ENCODE measurements at places on chromosomes 2 and 18. TPM values are rescaled to one million over a fixed set of nuclear protein-coding genes. Genes with fewer than 3 reads are reported as not detected.
A peak's percentile ranks its signal among the peaks of the same experiment; 100 is the strongest.

Gene ABCA12
- total RNA-seq, result not detected

Gene SLC9A4
- not detected for total RNA-seq

GRCh38 chr2:233051241-233052149 is 8.6 kb upstream of the INPP5D start:
- peak; percentile 84 for ATAC-seq
- no peaks in the 10 kb centered on the region for H3K36me3 ChIP-seq
- H3K4me1 ChIP-seq, result peaks cover 5% of the 10 kb centered on the region
- H3K27me3 ChIP-seq, result peaks cover 65% of the 10 kb centered on the region

DNA sequence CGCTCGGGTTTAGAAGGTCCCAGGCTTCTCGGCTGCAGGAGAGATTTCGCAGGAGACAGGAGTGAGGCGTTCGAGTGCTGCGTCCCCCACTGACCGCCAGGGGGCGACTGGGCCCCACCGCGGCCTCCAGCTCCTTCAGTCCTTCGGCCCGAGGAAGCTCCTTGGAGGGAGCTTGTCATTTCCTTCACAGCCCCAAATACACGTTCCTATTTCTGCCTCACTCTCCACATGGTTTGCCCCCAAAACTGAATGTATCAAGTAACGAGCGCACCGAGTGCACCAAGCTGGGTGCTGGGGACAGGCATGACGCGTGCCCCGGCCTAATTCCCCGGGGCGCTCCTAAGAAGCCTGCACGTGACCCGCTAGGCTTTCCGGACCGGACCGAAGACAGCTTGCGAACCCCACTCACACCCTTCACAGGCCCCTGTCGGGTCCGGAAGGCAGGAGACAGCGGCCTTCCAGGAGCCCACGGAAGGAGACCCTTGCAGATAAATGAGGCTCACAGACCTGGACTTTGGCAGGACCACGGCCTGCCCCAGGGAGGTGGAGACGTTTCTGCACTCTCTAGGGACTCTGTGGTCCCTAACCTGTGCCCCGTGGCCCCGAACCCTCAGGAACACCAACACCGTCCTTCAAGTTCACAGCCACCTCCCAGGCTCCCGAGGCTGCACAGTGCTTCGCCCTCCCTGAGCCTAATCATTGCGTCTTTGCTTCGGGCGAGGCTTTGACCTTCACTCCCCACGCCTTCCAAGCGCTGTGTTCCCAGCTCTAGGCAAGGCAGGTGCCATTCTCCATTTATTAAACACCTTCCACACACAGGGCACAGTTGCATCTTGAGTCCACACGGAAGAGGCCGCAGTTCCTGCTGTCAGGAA is 13.0 kb upstream of the FAHD2A start:
- H3K4me3 ChIP-seq, result peak overlapping the region; percentile 3
- no peaks in the 10 kb centered on the region for H3K36me3 ChIP-seq

GRCh38 chr2:143190431-143190830 is 61.2 kb downstream of the ARHGAP15 start:
- H3K4me1 ChIP-seq, result no peaks in the 10 kb centered on the region
- H3K27ac ChIP-seq, result no peak overlapping the region
- H3K4me3 ChIP-seq, result no peak overlapping the region
- no peak for ATAC-seq
- no peaks in the 10 kb centered on the region for H3K36me3 ChIP-seq
- H3K27me3 ChIP-seq, result no peaks in the 10 kb centered on the region

- ATAC-seq, result no peak
- H3K4me1 ChIP-seq, result no peaks in the 10 kb centered on the region
- H3K36me3 ChIP-seq, result no peaks in the 10 kb centered on the region
- no peaks in the 10 kb centered on the region for H3K27me3 ChIP-seq
These were observed 327.2 kb upstream of the PKDCC start for GRCh38 chr2:41720331-41721251.

- H3K27me3 ChIP-seq, result no peaks in the 10 kb centered on the region
- no peaks in the 10 kb centered on the region for H3K36me3 ChIP-seq
These were observed 648.9 kb downstream of the TDRD15 start for GRCh38 chr2:21772624-21773023.

DNA sequence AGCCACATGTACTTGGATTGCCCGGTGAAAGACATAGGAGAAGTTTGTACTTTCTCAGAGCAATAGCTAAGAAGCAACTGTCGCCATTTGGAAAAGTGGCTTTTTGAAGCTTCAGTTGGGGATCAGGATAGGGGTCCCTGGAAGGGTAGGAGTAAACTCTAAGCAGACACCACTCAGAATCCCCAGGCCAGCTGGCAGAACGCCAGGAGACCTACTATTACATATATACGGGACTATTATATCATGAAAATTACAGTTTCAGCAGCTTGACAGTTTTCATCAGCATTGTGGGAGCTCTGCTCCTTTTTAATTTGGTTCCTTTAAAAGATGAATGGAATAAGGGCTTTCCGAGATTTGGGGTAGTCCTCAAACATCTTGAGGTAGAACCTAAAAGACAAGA is 54.9 kb downstream of the SRD5A2 start:
- peaks cover 11% of the 10 kb centered on the region for H3K27me3 ChIP-seq
- H3K4me3 ChIP-seq, result no peak overlapping the region

DNA sequence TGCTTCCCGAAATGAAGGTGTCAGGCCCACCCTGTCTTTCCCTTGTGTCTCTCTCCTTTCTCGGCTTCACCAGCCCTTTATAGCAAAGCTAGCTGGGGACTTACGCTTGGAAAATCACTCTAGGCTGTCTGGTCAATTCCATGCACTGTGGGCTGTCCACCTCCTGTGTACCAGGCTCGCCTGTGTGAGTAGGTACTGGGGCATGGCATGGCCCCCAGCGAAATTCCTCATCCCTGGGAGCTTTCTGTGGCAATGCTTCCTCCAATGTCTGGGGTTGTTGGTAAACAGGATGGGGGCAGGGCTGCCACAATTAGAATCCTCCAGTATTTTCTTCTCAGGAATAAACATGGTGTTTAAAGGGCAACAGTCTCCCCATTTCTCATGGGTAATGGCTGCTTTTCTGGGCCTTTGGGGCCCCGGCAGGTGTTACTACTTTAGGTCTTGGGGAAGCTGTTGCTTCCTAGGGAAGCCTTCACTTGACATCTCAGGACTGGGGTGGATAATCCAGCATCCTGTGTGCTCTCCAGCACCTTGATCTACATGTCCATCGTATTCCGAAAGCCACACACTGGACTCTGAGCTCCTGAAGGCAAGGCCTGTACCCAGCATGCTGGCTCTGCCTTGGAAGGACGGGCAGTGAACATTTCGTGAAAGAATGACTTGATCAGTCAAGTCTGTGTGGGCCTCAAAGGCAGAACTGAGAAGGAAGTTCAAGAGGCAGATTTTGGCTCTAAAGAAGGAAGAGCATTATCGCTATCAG is 21.1 kb downstream of the RHOB start:
- no peaks in the 10 kb centered on the region for H3K36me3 ChIP-seq
- H3K27ac ChIP-seq, result no peak overlapping the region
- no peak overlapping the region for H3K4me3 ChIP-seq
- peaks cover 7% of the 10 kb centered on the region for H3K4me1 ChIP-seq
- no peak for ATAC-seq

Gene AOX1
- total RNA-seq, result 125 TPM

Gene M1AP
- 0.81 TPM for total RNA-seq

DNA sequence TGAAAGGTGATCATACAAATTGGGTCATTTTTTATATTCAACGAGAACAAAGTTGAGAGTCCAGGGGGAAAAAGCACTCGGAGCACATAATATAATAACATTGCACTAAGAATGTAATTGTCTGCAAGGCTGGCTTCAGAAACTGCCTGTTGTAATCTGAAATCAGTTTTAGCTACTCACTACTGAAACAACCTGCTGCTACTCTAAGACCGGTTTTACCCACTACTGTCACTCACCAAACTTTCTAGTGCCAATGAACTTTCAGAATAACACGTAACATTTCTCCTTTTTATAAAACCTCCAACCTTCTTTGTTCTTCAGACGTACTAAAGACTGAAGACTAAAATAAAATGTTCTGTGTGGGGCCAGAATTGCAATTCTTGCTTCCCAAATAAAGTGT is 11.5 kb upstream of the CYB5A start:
- no peaks in the 10 kb centered on the region for H3K36me3 ChIP-seq
- H3K27ac ChIP-seq, result no peak overlapping the region
- no peak for ATAC-seq
- no peak overlapping the region for H3K4me3 ChIP-seq
- no peaks in the 10 kb centered on the region for H3K4me1 ChIP-seq

- no peak for ATAC-seq
- no peaks in the 10 kb centered on the region for H3K36me3 ChIP-seq
- H3K27ac ChIP-seq, result no peak overlapping the region
- H3K4me3 ChIP-seq, result no peak overlapping the region
- no peaks in the 10 kb centered on the region for H3K4me1 ChIP-seq
- H3K27me3 ChIP-seq, result no peaks in the 10 kb centered on the region
These were observed 29.6 kb downstream of the CFAP210 start for GRCh38 chr2:169664600-169664977.

Gene FSHR
- total RNA-seq, result not detected

Measured in gastroesophageal sphincter (tissue), 4 donors.